ENCODE measurements at places on chromosomes 4 and X.
A peak's percentile ranks its signal among the peaks of the same experiment; 100 is the strongest.

GRCh38 chrX:70257423-70258288 lies 2.3 kb downstream of the P2RY4 start:
- no peak for DNase-seq

GRCh38 chrX:105821471-105822121 lies 743 bp upstream of the NRK start:
- DNase-seq: no peak

- DNase-seq: no peak
Observed at GRCh38 chr4:47095884-47096283, 64.5 kb downstream of the GABRB1 start.

DNA sequence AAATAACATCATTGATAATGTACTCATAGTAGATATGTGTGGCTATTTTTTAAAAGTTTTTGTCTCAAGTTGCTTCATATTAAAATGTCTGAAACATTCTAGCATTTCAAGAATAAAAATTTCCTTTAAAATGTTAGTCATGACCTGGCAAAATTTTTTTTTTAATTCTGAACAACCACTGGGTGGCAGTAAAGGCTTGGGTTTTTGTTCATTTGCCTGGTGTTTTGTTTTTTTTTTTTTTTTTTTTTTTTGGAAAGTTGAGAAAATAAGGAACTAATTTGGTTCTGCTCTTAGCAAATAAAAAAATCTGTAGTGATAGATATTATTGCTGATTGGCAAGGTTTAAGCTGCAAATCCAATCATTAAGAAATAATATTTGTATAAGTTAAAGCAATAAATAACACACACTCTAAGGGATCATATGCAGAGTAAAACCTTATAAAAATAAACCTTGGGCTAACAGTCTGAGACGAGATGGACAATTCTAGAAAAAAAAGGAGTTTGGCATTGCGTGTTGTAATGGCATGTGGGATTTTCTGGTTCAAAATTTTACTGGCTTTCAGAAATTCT lies 81.4 kb downstream of the CEP44 start:
- DNase-seq: peak; percentile 6

GRCh38 chrX:17459008-17459611 lies 84.1 kb downstream of the NHS start:
- DNase-seq: no peak

- no peak for DNase-seq
Observed at GRCh38 chrX:55026143-55026542, 4.6 kb downstream of the ALAS2 start.

DNA sequence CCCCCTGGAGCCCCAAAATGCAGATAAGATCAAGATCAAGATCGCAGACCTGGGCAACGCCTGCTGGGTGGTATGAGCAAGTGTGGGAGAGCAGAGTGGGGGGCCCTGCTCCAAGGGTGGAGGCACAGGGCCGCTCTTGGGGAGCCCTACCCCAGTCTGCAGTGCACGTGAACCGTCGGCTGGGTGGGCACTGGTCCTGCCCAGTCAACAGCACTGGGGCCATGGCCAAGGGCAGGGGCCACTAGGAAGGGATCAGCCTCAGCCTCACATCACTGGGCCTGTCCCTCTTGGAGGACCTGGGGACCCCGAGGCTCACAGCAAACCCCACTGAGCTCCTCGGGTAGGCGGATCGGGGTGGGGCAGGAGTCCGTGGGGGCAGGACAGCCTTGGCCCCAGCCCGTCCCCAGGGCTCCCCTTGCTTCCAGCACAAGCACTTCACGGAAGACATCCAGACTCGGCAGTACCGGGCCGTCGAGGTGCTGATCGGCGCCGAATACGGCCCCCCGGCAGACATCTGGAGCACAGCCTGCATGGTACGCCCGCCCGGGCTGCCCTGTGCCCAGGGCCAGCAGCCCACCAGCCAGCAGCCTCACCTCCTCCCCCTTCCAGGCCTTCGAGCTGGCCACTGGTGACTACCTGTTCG lies 3.6 kb downstream of the SRPK3 start:
- no peak for DNase-seq

All from germinal center (tissue), 1 donor.